ENCODE measurements at places on chromosomes 2 and 18. TPM values are rescaled to one million over a fixed set of nuclear protein-coding genes. Genes with fewer than 3 reads are reported as not detected.

GRCh38 chr18:79695856-79696850, 16.6 kb downstream of the CTDP1 start:
- no peak for DNase-seq

GRCh38 chr2:81991282-81991681, 1686.7 kb upstream of the LRRTM1 start:
- DNase-seq = no peak

DNA sequence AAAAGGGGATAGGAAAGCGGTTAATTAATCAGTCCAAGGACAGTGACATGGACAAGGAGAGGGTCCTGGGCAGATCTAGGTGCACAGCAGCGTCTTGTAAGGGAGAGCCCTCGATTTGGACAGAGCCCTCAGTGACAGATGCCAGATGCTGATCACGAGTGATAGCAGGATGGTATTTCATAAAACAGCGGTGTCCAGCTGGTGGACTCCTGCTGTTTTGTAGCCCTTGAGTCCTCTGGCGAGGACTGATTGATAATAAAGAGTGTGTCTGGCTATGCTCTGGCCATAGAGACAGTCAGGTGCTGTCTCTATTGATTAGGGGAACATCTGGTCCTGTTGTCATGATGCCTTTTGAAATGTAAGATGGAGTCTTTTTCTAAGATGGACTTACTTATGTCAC, 180.7 kb downstream of the NCK2 start:
- no peak for DNase-seq

DNA sequence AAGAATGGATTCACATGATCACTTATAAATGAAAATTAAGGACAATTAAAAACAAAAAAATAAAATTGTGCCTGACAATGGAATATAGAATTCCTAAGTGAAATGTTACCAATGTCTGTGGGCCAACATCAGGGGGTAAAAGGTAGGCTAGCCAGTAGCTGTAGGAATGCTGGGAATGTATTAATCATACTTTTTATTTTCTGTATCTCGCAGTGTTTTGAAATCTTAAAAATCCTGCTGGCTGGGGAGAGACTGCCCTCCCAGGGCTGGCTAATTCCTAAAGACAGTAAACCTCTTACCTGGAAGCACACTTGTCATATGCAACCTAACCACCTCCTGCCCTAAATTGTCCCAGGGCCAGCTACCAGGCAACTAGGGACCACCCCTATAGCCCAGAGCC, 69.8 kb downstream of the REV1 start:
- DNase-seq = no peak

DNA sequence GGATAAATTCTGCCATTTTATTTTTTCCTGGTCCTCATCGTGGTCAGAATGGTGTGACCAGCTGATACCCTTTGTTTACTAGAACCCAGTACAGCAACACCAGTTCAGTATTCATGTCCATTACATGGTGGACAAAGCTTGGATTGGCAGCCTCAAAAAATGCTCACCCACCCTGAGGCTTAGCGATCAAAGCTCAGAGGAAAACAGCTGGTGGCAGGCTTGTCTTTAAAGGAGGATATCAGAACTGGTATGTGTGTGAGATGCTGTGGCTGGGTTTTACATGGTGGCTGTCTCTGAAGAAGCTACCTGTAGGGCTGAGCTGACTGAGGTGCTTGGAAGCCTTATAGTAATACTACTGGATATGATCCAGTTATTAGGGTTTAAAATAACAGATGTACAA, 471.1 kb upstream of the MEX3C start:
- DNase-seq = no peak

DNA sequence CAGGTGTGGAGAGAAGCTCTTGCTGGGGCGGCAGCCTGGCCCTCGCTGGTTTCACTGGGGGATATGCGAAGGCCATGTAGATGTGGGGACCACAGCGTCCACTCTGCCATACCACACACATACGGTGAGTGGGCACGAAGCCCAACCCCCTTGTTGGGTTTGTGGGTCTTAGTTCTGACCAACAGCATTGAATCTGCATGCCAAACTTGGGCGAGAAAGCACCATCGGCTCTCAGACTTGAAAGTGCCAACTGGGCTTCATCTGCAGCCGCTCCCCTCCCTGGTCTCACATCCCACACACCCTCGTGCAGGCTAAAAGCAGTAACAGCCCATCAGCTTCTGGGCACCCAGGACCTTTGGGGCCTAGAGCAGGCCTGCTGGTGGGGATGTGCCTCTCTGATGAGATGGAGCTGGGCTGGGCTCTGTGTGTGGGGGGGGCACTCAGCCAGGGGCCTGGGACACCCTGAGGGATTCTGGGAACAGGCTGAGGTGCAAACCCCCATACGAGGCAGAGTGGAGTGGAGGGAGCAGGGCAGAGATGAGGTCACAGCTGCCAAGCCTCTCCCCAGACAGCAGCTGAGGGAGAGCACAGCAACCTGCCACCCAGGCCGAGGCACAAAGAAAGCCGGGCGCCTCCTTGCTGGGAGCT, 264.4 kb downstream of the TWIST2 start:
- no peak for DNase-seq

- no peak for DNase-seq
These were observed 156.9 kb downstream of the PRKCE start for GRCh38 chr2:45808294-45808800.

DNA sequence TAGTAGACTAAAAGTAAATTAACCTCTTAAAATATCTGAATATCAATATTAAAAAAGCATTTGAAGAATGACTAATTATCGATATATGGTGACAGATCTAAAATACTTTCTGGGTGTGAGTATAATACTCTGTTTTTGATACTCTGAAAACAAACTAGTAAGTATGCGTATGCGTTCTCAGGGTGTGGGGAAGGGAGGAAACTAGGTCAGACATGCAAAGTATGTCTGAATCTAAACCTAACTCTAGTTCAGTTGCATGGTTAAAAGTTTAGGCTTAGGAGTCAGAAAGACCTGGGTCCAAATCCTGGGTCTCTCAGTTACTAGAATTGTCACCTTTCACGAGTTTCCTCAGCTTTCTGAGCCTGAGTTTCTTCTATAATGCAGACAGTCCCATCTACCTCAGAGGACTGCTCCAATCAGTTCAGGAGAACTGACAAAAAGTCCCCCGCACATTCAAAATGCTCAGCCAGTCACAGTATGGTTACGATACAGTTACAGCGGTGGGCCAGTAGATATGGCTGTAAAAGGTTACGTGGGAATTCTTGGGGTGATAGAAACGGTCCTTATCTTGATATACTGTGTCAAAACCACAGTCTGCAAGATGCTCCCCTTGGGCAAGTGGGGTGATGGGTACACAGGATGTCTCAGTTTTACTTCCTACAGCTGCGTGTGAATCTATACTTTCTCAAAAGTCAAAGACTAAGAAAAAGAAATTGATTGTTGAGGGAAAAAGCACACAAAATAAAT, 29.2 kb downstream of the UNC50 start:
- no peak for DNase-seq

DNA sequence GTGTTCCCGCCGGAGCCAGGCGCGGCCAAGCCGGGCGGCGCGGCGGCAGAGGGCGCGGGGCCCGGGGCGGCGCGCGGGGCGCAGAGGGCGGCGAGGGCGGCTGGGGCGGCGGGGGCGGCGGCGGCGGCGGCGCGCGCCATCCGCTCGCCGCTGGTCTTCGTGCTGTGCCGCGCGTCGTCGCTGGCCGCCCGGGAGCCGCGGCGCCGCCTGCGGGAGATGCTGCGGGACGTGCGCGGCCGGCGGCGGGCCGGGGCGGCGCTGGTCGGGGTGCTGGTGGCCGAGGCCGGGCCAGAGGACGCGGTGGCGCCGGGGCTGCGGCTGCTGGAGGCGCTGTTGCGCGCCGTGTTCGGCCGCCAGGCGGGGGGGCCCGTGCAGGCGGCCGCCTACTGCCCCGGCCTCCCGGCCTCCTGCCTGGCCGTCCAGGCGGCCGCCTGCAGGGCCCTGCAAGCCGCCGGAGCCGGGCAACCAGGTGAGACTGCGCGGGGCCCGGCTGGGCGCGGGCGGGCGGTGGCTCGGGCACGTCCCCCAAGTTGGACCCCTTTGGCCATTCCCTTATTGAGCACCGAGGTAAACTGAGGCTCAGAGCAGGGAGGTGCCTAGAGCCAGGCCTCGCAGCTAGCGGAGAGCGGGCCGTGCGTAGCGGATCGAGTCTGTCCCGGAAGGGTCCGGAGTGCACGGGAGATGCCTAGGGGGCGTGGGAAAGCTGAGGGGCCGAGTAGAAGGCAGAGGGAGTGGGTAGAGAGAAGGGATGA, 584 bp downstream of the C2orf72 start:
- DNase-seq = no peak

GRCh38 chr18:62583376-62583775, 60.6 kb downstream of the ZCCHC2 start:
- no peak for DNase-seq

DNA sequence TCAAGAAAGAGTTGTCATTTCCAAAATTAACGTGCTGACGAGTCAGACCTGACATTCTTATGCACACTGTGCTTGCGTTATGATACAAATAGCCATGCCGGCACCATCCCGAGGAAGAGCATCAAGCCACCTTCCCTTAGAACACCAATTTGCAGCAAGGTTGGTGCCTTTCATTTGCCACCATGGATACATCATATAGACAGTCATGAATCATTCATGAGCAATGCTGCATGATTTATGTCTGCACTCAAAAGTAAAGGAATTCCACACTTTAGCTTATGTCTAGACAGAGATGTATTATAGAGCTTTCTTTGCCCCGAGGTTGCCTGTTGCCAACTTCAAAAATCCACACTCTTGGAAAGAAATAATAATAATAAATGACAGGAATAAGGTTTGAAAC, 166.9 kb downstream of the VWC2L start:
- no peak for DNase-seq

GRCh38 chr2:16123856-16124780, 183.8 kb downstream of the MYCN start:
- no peak for DNase-seq

DNA sequence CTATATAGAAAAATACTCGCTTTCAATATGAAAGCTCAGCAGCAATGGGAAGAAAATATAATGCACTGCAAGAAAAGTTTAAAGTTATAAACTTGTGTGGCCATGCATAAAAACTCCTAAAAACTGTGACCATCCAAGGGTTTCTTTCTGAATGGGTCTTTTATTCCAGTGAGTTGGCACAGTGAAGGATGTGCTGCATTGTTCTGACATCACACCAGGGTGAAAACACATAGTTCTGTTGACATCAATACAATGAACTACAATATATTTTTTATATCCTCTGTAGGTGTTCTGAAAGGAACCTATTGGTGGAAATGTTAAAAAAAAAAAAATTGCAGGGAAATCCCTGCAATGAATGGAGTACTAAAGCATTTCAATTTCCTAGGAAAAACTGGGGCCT, 80.2 kb downstream of the CDH20 start:
- no peak for DNase-seq

DNA sequence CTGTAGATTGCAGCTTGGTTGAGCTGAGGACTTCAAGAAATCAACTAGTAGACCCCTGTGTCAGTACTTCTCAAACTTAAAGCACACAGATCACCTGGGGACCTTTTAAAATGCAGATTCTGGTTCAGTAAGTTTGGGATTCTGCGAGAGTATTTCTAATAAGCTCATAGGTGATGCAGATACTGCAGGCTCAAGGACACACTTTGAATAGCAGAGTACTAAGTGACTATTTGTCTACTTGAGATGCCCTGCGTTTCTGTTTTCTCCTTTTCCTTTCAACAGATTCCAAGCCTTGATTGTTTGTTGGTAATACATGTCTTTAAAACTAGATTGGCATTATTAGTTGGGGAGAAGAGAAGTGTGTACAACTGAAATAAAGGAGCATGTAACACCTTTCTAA, 6.7 kb downstream of the MIB1 start:
- DNase-seq = no peak

DNA sequence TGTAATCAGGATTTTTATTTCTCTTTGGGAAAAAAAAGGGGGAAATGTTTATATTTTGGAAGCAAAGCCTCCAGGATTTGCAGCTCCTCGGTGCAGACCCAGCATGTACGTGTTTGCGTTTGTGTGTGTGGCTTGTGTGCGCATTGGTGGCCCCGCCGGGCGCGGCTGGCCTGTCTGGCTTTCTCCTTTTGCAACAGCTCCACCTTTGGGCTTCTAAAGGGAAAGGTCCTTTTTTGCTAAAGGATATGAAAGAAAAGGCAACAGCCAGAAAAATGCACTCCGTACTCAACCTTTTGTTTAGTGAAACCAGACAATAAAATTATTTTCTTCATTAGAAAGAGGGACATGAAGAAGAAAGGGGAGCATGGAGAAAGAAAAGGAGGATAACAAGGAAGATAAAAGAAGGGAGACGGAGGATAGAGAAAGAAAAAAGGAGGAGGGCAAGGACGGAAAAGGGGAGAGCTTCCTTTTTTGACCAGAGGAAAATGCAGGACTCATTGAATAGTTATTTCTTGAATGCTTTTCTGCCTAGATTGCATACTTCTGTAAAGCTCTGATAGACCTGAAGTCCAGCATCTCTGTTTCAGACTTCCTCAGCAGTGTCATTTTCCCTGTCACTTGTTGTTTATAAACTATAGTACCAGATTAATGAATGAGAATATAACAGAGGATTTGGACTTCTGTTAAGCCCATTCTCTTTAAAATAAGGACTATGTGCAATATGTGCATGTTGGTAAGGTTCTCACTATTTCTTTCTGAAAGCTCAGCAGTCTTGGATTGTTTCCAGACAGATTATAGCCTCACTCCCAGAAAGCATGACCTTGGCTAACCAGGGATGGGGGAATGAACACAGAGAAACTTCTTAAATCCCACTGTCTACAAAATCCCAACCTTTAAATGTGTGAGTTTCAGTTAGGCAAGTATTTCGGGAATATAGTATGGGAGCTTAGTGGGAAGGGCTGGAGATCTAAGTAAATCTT, 563.1 kb upstream of the PIK3C3 start:
- peak; percentile 54 for DNase-seq

GRCh38 chr2:241891315-241891987, 21.9 kb downstream of the RTP5 start:
- no peak for DNase-seq

- DNase-seq = peak; percentile 25
These were observed 4.1 kb upstream of the SNED1 start for GRCh38 chr2:240994171-240994896.

DNA sequence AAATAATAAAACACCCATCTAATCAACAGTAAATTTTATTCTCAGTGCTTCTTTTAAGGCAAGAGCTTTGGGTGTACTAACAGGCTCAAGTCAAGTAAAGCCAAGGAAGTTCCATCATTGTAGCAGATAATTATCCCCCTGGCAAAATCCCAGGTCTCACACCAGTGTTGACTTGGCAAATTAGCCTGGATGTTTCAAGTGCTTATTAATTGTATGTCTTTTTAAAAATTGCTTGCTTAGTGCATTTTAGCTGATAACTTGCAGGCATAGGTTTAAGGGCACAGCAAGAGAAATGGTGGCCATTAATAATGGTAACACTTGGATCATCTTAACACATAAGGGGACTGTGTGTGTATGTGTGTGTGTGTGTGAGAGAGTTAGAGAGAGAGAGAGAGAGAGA, 42.0 kb upstream of the FMNL2 start:
- no peak for DNase-seq

The ATP5F1A gene
- 524 TPM for polyA plus RNA-seq

The TTR gene
- 0.66 TPM for polyA plus RNA-seq

The GPN1 gene
- polyA plus RNA-seq = 55.8 TPM

The CFC1 gene
- 6.2 TPM for polyA plus RNA-seq

The TANC1 gene
- polyA plus RNA-seq = 60.5 TPM

The FOSL2 gene
- 17.4 TPM for polyA plus RNA-seq

The MYO3B gene
- polyA plus RNA-seq = 2.6 TPM

Measured in left lung (tissue), 14 donors.